ENCODE measurements at places on chromosomes 7 and 10.

- no peak for DNase-seq
Observed at GRCh38 chr7:32941681-32942414, 15.4 kb upstream of the FKBP9 start.

DNA sequence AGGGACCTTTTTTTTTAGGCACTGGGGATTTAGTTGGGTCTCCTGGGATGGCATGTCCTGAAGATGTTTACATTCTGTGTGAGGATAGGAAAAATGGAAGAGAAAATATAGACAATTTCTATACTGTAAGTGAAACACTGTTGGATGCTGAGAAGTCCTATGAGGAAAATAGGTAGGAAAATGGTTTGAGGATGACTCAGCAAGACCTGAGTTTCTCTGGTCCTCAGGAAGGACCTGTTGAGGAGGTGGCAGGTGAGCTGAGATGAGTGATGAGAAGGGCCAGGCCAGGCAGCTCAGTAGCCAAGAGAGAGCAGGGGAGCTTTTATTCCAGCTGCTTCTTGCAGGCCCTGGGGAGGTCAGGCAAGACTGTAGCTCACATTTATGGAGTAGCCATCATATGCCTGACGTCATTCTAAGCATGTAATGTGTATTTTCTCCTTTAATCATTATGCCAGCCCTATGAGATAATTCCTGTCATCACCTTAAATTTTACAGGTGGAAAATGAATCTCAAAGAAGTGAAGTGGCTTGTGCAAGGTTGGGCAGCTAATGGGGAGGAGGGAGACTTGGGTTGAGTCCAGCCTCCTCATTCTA is 19.1 kb upstream of the LRRC18 start:
- DNase-seq, result no peak

- DNase-seq, result no peak
Observed at GRCh38 chr10:126068322-126068721, 172.0 kb downstream of the FANK1 start.

DNA sequence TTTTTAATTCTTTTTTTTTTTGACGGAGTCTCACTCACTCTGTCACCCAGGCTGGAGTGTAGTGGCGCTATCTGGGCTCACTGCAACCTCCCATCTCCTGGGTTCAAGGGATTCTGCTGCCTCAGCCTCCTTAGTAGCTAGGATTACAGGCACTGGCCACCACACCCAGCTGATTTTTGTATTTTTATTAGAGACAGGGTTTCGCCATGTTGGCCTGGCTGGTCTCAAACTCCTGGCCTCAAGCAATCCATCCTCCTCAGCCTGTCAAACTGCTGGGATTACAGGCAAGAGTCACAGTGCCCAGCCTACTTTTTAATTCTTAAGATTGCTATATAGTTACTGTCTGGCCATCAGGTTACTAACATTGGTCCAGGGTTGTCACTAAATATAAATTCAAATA is 59.6 kb downstream of the ZNF277 start:
- no peak for DNase-seq

DNA sequence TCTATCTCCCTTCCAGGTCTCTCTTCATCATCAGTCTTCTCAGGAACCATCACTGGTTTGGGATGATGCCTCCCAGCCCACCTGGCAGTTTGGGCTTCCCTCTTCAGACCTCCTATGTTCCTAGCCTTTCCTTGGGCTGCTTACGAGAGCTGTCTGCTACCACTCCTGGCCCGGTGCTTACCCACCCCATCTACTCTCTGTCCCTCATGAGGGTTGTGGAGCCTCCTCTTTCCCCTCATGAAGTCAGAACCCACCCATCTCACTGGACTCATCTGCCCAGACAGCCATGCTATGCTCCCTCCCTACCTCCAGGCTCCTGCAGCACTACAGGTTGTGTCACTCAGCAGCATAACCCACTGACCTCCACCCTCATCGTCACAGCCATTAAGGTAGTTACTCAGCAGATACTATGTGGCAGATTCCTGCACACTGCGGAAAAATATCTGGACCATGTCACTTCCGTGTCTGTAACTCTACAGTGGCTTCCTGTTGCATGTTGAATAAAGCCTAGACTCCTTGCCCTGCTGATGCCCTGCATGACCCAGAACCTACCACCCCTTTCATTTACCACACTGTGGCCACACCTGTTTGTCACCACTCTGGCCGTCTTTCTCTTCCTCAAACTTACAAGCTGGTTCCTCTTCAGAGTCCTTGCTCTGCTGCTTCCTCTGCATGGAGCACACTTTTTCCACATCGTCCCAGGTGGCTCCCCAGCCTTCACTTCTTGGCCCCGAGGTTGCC is 2.0 kb downstream of the DBNL start:
- no peak for DNase-seq

DNA sequence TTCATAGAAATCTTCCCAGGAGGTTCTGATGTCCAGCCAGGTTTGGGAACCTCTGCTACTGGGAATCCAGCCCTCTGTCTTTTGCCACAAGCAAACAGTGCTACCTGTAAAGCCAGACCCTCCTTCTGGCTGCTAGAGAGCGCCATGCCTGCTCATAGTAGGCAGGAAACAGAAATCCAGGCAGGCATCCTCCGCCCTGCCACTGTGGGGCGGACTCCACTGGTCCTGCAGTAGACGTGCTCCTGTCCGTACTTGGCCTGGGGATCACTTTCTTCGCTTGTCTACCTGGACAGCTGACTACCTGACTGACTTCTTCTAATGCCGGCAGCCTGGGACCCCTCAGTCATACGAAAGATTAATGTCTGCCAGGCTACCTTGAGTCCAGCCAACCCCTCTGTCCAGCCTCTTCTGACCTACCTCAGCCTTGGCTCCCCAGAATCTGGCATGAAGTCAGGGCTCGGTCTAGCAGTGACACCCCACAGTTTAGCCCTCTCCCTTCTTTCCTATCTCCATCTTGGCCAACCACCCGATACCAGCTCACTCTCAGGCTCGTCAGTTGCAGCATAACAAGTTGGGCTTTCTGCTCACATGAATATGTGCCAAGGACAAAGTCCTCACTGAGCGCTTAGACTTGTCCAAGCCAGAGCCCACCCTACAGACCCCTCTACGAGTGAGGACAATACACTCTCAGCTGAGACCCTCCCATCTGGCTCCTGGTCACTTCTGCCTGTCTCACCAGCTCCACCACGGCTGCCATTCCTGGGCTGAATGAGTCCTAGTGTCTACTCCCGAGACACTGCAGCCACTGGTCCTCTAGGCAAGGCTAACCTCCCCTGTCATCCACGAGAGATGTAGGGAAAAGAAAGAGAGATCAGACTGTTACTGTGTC is 43.9 kb upstream of the OPALIN start:
- DNase-seq, result no peak

DNA sequence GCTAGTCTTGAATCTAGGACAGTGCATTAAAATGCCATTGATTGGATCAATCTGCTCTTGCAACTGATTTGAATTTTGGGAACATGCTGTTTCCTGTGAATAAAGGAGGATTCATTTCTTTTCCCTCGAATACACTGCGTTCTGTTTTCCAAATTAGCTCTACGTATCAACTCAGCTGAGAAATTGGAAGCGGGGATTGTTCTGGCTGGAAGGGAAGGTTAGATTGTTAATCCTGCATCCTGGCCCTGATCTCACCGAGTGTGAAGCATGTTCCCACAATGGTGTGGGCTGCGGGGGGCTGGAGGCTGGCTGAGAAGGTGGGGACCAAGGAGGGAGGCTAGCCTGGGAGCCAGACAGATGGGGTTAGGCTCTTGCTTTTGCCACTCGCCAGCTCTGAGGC is 17.6 kb downstream of the HTRA1 start:
- DNase-seq, result no peak

DNA sequence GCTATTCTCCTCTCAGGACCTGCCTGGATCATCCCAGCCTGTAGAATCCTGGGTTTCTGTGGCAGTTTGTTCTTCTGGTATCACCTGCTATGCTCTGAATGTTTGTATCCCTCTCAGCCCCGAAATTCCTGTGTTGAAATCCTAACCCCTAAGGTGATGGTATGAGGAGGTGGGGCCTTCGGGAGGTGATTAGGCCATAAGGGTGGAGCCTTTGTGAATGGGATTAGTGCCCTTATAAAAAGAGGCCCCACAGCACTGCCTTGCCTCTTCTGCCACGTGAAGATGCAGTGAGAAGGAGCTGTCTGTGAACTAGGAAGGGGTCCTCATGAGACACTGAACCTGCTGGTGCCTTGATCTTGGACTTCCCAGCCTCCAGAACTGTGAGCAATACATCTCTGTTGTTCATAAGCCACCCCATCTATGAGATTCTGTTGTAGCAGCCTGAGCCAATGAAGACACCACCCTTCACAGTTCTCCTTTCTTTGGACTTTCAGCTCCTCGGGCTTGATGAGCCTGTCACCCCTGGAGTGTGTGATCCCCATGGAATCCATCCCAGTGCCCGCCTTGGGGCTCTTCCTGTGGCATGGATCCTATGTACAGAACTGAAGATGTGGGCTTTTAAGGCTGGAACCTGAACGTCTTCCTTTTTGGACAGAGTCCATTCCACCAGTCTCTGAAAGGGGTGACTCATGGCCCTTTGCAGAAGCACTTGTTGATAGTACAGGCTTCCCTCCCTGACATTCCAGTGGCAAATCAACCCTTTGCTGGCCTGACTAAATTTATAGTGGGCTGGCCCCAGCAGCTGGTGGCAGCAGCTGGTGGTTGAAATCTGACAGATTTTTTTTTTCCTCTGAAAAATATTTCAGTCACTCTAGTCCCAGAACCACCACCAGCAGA is 138.0 kb downstream of the TACC2 start:
- peak; percentile 70 for DNase-seq

- no peak for DNase-seq
Observed at GRCh38 chr10:35792291-35792690, 150.2 kb upstream of the FZD8 start.

- DNase-seq, result no peak
Observed at GRCh38 chr10:58291538-58292174, 22.7 kb downstream of the CISD1 start.
